Stromal cell of bone marrow (primary cell): ENCODE measurements at places on chromosomes 4 and X.
A peak's percentile ranks its signal among the peaks of the same experiment; 100 is the strongest.

DNA sequence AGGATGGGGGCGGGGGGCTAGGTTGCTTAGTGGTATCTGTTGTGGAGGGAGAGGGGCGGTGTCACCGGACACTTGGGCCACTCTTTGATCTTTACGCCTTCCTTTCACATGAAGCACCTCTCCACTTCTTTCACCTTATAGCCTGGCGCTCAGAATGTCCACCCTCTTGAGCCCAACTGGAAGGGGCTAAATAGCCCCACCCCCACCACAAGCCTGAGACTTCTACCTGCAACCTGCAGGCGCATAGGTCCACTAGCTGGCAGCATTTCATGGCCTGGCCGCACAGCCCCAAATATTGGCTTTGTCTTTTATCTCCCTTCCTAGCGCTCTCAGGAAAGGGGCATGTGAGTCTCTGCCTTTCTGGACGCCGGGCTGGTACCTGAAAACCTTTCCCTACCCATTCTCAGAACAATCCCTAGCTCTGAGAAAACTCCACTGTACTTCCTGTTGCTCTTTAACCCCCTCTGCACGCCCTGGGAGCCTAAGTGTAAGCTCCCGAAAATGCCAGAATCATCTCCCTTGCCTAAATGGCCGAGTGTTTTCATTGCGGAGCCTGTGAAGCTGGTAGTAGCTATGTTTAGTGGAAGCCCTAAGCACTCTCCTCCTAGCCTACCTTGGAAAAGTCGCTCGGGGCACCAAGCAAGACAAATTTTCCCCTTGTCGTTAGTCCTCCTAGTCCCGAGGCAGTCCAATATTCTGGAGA lies 1.2 kb upstream of the TRPC5 start:
- DNase-seq: no peak

- DNase-seq: no peak
Measured at GRCh38 chrX:15269618-15270521, at the start of gene ASB9. TSS of gene ASB9 (minus strand) at chrX:15270083. CDS start at chrX:15269874, 209 bp downstream.

DNA sequence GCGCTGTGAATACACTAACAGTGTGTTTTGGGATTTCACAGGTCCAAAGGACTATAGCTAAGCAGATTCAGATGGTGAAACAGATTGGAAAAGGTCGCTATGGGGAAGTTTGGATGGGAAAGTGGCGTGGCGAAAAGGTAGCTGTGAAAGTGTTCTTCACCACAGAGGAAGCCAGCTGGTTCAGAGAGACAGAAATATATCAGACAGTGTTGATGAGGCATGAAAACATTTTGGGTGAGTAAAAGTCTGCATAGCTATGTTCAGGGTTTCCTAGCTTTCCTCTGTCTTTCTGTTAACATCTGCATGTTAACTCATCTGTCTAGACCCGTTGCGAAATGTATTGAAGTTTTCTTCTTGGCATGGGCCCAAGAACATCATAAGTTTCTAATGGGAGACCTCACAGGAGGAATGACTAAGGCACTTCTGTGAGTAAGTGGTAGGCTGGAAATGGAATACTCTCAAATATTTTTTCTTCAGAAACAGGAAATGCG lies 372.1 kb downstream of the BMPR1B start:
- peak; percentile 99 for DNase-seq

- DNase-seq: no peak
Measured at GRCh38 chrX:97145934-97146333, 262.2 kb downstream of the RPA4 start.

DNA sequence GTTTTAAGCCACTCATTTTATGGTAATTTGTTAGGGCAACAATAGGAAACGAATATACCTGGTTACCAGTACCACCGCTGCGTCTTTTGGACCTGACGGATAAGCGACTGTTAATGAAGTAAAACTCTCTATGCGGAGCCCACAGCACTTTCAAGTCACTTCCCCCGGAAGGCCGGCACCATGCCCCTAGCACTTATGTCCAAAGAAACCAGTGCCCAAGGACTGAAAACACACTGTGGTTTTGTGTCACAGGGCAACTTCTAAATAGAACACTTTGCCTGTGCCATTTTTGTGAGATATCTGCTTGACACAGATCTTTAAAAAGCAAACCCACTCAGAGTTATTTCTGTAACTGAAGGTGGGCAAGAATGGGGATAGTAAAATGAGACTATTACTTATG lies 22.7 kb downstream of the SH3KBP1 start:
- DNase-seq: no peak

DNA sequence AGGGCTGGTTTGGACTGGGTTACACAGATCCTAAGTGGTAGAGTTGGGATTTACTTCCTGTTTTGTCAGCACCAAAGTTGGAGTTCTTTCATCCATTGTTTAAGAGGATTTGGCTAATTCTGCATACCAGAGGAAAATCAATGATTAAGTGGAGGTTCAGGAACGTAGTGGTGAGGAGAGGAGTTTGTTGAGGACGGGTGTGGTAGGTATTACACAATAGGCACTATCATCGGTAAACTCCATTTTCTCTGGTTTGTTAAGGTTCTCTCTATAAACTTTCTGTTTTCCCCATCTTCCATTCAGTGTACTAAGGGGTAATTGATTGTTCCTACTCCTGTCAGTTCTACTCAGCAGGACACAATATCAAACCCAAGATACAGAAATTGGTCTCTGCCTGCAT lies 107.5 kb upstream of the VCX2 start:
- DNase-seq: no peak

- DNase-seq: no peak
Measured at GRCh38 chr4:121166976-121167375, 2.9 kb upstream of the TNIP3 start.

GRCh38 chrX:150879855-150880807 lies 18.3 kb downstream of the CD99L2 start:
- DNase-seq: no peak

- peak; percentile 50 for DNase-seq
Measured at GRCh38 chrX:12007881-12008280, 130.4 kb upstream of the FRMPD4 start.

- DNase-seq: no peak
Measured at GRCh38 chr4:5982156-5982973, 35.9 kb downstream of the C4orf50 start.

DNA sequence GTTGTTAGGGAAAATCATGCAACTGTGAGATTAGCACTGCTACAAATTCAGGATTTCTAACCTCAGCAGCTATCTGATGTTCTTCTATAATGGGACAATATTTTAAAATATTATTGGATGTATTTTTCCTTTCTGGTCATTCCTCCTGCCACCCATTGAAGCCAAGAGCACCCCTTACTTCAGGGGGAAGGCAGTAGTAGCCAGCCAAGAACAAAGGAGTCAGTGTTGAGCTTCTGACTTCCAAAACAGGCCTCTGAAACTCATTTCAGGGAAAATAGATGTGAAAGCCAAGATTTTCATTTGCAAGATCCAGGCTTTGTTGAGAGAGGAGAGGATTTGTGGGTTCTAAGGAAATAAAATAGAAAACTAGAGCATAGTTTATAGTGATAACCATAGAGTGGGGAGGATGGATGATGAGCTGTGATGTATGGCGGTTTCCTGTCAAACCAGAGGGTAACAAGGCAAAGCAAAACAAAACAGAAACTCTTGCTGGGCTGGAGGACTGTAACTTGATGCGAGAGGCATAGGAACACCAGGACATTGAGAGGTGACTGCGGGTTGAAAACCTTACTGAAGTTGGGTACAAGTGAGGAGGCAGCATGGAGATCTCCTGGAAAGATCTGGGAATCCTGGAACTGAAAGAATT lies 173.7 kb upstream of the LEF1 start:
- no peak for DNase-seq

- DNase-seq: no peak
Measured at GRCh38 chrX:108511721-108512120, 72.1 kb downstream of the COL4A5 start.

- no peak for DNase-seq
Measured at GRCh38 chr4:53956454-53956853, 108.0 kb downstream of the CHIC2 start.

- no peak for DNase-seq
Measured at GRCh38 chrX:41661366-41662095, 27.2 kb upstream of the GPR34 start.
